Fibroblast of the aortic adventitia (primary cell): ENCODE measurements at places on chromosomes 3 and 15.
A peak's percentile ranks its signal among the peaks of the same experiment; 100 is the strongest.

DNA sequence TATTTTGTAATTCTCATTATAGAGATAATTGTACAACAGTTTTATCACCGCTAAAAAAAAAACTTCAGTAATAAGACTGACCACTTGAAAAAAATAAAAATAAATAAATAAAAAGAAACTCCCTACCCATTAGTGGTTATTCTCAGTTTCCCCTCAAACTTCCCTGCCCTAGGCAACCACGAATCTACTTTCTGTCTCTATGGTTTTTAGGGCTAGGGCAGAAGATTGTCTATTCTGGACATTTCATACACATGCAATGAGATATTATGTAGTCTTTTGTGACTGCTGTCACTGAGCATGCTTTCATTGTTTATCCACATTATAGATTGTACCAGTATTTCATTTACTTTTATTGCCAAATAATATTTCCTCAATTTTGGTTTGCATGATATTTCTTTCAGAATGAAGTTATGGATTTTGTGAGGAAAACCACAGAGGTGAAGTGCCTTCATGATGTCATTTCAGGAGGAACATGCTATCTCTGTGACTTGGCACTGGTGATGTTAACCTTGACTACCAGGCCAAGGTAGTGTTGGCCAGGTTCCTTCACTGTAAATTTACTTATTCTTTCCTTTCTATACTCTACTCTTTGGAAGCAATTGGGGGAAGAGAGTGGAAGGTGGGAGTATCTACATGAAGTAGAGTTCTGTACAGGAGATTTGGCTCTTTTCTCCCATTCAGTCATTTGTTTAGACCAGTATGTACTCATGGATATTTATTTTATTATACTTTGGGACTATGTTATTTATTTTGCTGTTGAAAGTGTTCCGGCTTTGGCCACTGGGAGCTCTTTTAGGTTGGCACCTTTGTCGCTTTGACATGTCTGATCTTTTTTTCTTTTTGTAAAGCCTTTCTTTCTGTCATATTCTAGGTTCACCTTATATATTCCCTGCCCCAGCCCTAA lies 86.3 kb downstream of the GMPS start:
- DNase-seq, result no peak

DNA sequence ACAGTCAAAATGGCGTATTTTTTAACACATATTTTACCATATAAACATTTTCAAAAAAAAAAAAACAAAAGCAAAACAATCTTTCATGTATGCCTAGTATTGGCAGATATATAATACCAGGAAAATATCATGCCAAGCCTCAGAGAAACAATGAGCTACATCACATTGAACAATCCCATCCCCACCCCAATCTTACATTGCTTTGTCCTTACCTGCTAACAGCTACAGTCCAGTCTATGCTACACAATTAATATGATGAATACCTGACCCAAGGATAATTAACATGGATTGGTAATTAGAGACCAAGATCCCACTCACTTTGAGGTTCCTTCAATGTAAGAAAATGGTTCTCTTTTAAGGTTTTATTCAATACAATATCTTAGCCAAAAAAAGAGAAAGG lies 7.6 kb upstream of the SATB1 start:
- no peak for DNase-seq

- DNase-seq, result peak; percentile 29
Measured at GRCh38 chr3:45552031-45552793, 42.3 kb upstream of the LIMD1 start.

DNA sequence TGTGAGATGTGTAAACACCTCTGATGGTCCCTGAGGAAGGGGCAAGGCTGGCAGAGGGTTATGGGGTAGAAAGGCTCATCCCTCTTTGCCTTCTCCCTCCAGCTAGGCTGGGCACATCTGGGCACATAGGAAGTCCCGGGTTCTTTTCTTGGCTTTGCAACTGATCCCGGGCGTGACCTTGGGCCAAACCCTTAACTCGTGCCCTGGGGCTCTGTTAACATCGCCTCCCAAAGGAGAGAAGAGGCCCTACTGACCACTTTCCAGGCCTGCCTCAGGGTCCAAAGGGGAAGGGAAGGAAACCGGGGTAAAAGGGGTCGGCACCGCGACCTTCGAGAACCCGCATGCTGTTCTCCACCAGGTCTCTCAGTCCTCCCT lies 549 bp downstream of the C3orf18 start:
- DNase-seq, result no peak

DNA sequence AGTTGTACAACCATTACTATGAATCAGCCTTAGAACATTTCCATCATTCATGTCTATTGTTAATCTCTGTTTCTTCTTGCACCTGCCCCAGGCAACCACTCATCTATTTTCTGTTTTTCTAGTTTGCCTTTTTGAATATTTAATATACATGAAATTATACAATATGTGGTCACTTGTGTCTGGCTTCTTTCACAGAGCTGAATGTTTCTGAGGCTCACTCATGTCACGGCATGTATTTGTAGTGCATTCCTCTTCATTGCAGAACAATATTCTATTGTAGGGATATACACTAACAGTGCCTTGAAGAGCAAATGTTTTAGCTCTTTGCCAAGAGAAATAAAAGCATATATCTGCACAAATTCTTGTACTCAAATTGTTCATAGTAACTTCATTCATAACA lies 32.9 kb downstream of the CERS3 start:
- DNase-seq, result no peak

- DNase-seq, result no peak
Measured at GRCh38 chr3:151562891-151563290, 102.0 kb upstream of the IGSF10 start.

- no peak for DNase-seq
Measured at GRCh38 chr15:56473017-56473416, 8.1 kb upstream of the MNS1 start.

GRCh38 chr3:38165722-38166387 lies 518 bp downstream of the OXSR1 start:
- DNase-seq, result peak; percentile 12

DNA sequence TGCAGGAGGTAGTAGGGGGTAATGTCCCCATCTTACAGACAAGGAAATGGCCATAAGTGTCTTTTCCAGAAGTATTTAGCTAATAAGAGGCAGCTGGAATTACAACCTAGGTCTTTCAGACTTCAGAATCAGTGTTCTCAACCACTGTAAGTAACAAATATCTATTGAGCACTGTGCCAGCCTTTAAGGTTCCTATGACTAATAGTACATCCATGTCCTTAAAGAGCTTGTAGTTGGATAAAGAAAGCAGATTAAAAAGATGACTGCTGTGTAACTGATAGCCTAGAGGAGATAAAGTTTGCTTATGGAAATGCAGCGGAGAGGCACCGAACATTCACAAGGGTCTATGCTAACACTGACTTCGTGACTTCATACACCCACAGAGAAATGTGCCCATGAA lies 136.0 kb downstream of the KCNMB2 start:
- DNase-seq, result no peak

DNA sequence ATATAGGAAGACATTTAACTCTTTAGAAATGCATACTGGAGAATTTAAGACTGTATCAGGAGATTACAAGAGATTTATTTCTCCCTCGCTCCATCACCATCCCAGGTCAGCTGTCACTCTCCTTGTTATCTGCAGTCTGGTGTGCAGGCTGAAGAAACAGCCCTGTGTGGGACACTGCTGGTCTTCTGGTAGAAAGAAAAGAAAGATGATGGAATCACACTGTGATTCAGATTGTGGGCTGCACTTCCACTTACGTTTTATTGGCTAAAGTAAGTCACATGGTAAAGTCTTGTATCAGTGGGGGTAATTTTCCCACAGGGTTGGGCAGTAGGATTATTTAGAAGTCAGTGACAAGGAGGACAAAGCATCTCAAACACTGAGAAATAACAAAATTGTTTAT lies 18.1 kb upstream of the ATP1B3 start:
- no peak for DNase-seq

DNA sequence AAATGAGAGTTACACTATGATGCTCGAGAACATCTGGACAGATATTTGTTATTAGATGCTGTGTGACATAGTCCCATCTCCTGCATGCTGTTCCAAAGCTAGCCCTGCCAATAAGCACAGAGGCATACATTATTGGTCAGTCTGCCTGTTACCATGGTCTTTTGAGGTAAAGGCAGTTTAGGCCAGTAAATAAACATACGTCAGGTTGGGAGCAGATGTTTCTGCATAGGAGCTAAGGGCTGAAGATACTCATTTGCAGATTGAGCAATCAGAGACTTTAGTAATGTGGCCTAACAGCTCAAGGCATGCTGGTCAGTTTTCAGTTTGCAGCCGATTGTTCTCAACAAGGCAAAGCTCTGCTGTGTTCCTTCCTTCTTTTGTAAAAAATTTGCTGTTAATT lies 192.9 kb downstream of the ADAMTSL3 start:
- DNase-seq, result peak; percentile 75

GRCh38 chr15:74337607-74338211 lies 29.7 kb downstream of the CYP11A1 start:
- no peak for DNase-seq

- no peak for DNase-seq
Measured at GRCh38 chr3:73549051-73549600, 75.6 kb downstream of the PDZRN3 start.

DNA sequence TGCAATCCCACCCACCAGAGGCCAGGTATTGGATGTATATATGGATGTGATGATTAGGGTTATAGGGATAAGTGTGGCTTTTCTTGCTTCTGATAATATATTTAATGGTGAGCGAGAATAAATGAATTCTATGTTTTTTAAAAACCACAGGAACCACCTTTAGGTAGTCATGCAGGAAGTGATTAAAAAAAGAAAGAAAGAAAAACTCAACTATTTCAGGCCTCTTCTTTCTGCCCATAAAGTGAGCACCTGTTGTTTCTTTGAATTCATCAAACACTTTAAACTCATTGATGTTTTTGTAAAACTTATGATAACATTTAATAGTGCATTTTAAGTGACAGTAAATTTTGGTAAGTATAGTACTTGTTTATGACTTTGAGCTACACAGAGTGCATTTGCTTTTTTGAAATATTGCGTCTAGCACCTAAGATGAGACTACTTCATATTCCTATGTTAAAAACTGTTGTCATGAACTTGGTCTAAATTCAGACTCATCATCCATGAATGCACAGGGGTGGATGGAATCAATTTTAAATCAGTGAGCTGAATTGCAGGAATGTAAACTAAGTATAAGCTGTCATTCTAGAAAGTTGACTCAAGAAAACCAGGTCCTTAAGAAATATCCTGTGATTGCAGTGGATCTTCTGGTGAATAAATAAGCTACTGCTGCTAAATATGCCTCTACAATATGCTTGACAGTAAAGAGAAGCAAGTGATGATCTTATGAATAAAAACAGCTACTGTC lies 764.4 kb upstream of the NECTIN3 start:
- DNase-seq, result peak; percentile 1

- no peak for DNase-seq
Measured at GRCh38 chr3:101458387-101458786, 54.6 kb downstream of the SENP7 start.

DNA sequence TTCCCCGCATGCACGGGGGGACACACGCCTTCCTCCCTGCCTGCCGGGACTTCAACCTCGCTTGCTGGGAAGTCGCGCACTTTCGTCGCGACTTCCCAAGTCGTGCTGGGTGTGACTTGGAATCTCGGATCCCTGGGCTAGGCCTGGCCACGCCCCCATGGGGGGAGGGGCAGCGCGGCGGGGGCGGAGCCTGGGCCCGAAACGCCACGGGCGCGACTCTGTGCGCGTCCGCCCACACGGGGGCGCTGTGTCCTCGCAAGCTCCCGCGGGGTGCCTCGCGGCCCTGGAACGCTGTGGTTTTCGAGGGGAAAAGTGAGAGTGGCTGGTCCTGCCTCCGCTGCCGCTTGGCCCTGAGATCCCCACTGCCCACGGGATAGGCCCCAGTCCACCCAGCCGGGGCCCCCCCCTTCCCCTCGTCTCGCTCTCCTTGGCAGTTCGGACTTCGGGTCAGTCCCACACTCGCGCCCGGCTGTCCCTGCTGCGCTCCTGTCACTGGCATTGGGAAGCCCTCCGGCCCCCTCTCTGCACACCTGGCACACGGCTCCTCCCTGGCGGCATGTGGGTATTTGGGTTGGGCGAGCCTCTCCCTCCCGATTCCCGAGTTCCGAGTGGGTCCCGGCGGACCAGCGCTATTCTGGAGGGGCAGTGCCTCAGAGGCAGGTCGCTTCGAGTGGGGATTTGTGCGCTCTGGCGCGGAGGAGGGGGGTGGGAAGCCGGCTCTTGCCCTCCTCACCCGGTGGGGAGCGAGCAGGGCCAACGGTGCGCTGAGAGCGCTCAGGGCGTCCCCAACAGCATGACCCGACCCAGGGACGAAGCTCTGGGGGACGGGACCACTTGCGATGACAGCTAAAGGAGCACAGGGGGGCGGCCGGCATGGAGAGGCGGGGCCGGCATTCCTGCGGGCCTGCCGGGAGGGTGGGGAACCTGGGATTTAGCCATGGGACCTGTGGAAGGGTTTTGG lies 23.6 kb downstream of the SEC61A1 start:
- peak; percentile 87 for DNase-seq

DNA sequence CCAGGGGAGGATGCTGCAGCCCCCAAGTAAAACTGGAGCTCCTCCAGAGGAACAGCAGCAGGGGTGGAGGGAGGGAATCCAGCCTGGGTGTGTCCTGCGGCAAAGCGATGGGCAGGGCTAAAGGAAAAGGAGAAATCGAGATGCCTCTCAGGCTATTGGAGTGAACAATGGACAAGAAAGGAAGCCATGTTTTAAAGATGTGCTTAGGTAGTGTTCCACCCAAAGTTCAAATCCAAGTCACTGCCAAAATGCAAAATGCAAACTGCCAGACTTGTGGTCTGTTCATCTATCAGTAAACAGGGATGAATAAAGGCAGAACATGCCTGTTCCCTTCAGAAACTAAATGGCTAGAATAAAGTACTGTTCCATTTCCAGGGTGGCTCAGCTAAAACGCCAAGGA lies 197.5 kb upstream of the NSMCE3 start:
- no peak for DNase-seq

DNA sequence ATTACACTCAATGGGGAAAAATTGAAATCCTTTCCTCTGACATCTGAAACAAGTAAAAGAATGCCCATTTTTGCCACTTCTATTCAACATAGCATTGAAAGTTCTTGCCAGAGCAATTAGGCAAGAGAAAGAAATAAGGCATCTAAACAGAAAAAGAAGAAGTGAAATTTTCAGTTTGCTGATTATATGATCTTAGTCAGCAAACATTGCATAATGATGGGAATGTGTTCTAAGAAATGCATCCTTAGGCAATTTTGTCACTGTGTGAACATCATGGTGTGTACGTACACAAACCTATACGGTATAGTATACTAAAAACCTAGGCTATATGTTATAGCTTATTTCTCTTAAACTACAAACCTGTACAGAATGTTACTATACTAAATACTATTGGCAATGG lies 278.0 kb downstream of the CGGBP1 start:
- no peak for DNase-seq

GRCh38 chr3:141237701-141238521 lies 6.3 kb downstream of the PXYLP1 start:
- DNase-seq, result no peak

- DNase-seq, result no peak
Measured at GRCh38 chr3:852033-852432, 240.8 kb upstream of the CNTN6 start.

- DNase-seq, result no peak
Measured at GRCh38 chr3:4358273-4358672, 55.1 kb downstream of the SETMAR start.

- no peak for DNase-seq
Measured at GRCh38 chr15:84899750-84900149, 15.3 kb downstream of the SLC28A1 start.
